ENCODE measurements at places on chromosomes 11 and 22.

GRCh38 chr11:63705526-63705925, 24.2 kb downstream of the RTN3 start:
- DNase-seq, result no peak

- no peak for DNase-seq
These were observed 186.5 kb downstream of the SWAP70 start for GRCh38 chr11:9850224-9850895.

- no peak for DNase-seq
These were observed 1477.2 kb downstream of the TBC1D22A start for GRCh38 chr22:48239461-48240147.

GRCh38 chr22:30056015-30056414, 24.2 kb upstream of the HORMAD2 start:
- DNase-seq, result no peak

GRCh38 chr11:92397221-92397755, 172.7 kb downstream of the FAT3 start:
- DNase-seq, result no peak

GRCh38 chr11:11313902-11314692, 39.0 kb downstream of the CSNK2A3 start:
- no peak for DNase-seq

GRCh38 chr11:95499516-95500135, 268.6 kb upstream of the SESN3 start:
- DNase-seq, result no peak

- DNase-seq, result no peak
These were observed 8.0 kb downstream of the NAGA start for GRCh38 chr22:42062506-42063170.

DNA sequence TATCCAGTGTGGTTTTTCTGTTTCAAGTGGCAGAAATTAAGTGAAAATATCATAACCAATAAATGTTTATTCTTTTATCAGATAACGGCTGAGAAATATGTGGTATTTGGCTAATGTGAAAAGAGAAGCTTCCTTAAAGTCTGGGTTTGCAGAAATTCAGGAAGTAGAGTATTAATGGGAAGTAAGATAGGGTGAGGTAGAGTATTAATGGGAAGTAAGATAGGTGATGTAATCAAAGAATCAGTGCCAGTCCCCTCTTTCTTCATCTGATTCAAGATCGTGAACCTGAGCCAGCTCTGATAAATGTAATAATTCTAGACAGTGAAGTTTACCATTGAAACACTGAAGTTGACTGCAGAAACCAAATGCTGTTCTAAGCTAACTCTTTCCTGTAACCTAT, 30.9 kb downstream of the TRPC6 start:
- DNase-seq, result no peak

DNA sequence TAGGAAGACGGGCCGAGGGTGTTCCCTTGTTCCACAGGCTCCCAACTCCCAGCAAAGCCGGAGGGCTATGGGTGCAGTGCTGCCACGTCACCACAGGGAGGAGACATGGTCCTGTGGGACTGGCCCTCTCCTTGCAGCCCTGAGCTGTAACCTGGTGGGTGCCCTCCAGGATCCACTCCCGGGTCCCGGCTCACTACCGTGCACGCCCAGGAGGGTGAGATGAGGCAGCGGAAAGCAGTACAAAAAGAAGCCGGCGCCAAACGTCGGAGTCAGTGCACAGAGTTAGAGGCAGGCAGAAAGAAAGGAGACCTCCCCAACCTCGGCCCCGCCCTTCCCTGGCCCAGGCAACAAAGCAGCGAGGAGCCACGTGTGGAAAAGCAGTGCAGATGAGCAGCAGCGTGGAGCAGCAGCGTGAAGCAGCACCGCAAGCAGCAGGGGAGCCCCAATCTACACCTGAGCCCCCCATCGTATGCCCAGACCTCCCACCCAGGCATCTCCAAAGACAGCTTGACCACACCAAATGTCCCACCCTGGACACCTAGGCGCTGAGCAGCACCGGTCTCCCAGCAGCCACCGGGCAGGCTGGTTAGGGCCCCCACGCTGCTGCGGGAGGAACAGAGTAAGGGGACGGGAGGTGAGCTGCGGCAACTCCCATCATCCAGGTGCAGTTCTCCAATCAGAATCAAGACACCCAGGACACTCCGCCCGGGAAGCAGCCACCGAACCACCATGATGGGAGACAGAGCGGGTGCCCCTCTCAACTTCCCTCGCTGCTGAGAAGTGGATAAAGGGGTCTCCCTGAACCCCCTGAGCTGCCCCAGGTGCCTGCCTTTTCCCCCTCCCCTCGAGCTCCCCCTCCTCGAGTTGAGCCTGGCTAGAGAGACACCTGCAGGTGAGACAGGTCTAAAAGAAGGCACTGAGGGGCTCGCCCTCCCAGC, 28.8 kb downstream of the IGSF9B start:
- peak; percentile 72 for DNase-seq

- DNase-seq, result peak; percentile 69
These were observed 22.0 kb downstream of the JAML start for GRCh38 chr11:118202599-118203422.

GRCh38 chr11:72141066-72141465, 5.5 kb downstream of the FOLR3 start:
- DNase-seq, result no peak

DNA sequence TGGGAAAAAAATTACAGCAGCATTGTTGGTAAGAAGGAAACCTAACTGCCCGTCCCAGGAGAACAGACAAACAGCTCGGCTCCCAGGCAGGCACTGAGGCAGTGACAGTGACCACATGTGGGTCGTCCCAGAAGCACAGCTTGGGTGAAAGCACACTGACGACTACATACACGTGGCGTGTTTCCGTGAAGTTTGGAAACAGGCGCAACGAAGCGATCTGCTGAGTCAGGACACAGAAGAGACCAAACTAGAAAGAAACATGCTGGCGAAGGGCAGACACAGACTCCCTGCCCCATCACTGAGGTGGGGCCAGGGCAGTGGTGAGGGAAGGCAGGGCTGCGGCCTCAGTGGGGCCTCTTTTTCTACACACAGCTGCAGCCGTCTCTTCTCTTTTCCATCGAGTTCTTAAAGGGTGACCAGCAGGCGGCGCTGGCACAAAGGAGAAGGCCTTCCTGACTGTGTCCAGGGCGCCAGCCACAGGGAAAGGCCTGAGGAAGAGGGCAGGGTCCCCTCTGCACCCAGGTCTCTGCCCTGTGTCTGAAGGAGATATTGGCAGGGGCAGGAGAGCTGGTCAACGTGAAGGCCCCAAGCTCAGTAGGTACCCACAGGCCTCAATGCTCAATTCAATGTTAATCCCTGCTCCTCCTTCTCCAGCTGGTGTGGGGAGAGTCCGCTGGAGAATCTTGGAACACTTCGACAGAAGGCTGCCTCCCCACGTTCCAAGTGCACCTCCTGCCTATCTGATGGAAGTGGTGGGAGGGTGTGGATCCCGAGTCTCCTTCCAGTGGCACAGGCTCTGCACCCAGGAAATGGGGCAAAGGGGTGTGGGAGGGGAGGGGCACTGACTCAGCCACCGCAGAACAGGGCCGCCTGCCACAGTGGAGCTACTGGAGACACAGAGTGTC, 19.9 kb downstream of the CARS1 start:
- peak; percentile 52 for DNase-seq

GRCh38 chr11:28144808-28145207, 36.6 kb downstream of the METTL15 start:
- DNase-seq, result no peak

GRCh38 chr11:3622521-3622920, 19.3 kb downstream of the ART5 start:
- no peak for DNase-seq

DNA sequence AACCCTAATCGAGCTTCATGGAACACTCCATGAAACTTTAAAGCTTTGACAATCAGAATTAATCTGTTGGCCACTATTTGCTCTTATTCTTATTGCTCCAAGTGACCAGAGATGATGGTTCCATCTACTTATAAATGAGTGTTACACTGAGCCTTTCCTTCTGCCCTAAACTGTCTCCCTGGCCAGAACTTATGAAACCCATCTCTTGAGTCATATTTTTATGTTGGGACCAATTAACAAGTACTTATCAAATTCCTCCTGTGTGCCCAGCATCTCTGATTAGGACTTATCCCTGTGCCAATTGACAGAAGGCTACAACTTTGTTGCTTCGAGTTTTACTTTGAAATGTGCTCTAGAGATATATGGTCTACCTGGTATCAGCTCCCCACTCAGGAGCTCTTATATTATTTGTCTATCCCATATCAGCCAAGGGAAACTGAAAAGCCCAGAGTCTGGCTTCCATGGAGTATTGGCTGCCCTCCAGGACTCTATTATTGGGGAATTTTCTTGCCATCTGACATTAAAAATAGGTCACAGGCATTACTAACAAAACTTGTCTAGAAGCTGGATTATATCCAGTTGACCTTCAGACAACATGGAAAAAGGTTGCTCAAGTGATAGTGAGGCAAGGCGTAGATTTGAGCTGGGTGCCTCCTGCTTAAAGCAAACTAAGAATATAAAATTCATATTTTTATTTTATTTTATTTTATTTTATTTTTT, 8.8 kb downstream of the KREMEN1 start:
- no peak for DNase-seq

DNA sequence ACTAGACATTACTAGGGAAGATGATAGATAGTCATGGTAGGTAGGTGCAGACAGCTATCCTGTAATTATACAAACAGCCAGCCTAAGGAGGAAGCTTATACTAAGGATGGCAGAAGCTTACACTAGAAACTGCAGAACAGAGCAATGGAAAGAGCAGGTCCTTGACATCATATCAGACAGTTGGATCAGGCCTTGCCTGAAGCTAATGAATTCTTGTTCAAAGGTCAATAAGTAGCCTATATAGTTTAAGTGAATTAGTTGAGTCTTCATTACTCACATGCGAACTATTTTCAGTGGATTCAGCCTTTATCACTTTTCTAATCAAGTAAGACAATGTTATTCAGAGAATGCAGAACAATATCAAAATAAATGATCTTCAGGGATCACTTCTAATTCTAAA, 22.3 kb upstream of the GRK3 start:
- DNase-seq, result no peak

- peak; percentile 18 for DNase-seq
These were observed 2.1 kb downstream of the NRIP3 start for GRCh38 chr11:9001736-9002135.

DNA sequence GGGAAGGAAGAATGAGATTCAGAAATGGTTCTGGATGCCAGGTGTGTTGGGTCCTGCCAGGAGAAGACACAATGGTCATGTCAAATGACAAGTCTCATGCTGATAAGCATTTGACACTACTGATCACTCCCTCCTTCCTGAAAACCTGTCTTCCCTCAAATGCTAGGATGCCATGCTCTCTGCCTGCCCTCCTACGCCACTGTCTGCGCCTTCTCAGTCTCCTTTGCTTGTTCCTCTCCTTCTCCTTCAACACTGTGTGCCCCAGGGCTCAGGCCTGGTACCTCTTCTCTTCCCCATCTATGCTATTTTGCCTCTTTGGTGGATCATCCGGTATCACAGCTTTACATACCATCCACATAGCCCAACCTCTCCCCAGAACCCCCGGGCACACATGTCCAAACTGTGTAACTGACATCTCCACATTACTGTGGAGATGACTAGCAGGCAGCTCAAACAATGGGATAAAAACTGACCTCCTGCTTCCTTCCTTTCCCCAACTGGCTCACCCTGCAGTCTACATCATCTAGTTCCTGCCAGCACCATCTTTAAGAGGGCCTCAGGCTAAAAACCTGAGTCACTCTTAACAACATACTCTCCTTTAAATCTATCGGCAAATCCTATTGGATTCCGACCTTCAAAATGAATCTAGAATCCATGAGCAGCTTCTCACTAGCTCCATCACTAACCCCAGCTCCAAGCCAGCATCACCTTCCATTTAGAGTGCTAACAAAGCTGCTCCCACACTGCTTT, 8.2 kb downstream of the AP1B1 start:
- DNase-seq, result no peak

DNA sequence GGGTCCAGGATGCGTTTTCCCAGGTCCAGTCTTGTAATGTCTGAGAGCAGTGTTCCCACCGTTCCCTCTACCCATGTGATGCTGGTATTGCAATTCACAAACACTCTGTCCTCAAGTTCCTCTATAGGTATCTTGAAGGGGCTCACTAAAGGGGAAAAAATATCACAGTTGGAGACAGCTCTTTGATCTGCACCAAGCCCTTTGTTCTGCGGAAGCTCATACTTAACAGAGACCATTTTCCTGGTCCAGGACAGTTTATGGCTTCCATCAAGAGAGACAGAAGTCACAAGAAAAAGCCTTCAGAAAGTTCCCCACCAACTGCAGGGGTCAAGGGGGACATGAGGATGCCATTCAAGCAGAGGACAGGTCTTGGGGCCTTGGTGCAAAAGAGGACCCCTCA, 2.1 kb downstream of the CD3D start:
- DNase-seq, result no peak

DNA sequence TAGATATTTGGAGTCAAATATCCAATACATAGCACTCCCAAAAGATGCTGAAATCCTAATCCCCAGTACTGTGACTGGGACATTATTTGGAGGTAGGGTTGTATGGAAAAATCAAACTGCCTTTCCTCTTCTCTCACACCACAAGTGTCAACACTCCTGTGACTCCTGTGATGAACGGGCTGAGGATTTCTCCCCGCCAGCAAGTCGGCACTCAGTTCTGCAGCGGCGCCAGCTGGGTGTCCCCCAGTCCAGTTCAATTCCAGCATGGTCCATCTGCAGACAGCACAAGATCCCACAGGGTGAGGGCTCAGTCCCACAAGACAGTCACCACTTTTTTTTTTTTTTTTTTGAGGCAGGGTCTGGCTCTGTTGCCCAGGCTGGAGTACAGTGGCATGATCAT, 4.3 kb upstream of the PARVB start:
- DNase-seq, result no peak

DNA sequence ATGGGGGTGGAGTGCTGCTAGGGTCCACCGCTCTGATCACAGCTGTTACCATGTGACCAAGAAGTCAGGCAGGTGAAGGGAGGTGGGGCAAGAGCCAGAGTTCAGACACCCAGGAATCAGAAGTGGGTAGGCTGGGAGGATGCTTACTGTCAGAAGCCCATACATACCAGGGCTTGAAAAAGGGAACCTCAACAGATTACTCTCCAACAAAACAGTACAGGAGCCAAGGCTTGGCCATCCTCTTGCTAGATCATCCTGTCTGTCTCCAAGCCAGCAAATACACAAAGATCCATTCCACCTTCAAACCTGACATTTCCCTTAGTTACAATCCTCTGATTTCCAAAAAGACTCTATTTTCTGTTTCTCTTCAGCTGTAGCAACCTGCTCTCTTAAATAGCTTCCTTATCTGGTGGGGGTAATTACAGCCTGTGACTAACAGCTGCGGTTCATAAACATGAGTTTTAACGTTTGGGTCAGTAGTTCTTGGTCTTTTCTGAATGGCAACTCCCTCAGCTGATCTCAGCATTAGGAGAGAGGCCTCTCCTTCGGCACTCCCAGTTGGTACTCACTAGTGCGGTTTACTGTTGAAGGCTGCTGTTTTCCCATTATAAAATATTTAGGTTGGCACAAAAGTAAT, 31.1 kb upstream of the WT1 start:
- DNase-seq, result no peak

GRCh38 chr11:74005721-74006517, 3.0 kb downstream of the UCP3 start:
- no peak for DNase-seq

GRCh38 chr11:2759228-2760195, 59.7 kb upstream of the KCNQ1OT1 start:
- no peak for DNase-seq

GRCh38 chr11:12223771-12224536, 113.6 kb downstream of the MICAL2 start:
- peak; percentile 30 for DNase-seq

Data from CD4-positive, alpha-beta T cell treated with Interleukin-21 for 1 hour (primary cell).